ENCODE measurements at places on chromosomes 6 and 20. TPM values are rescaled to one million over a fixed set of nuclear protein-coding genes. Genes with fewer than 3 reads are reported as not detected.

DNA sequence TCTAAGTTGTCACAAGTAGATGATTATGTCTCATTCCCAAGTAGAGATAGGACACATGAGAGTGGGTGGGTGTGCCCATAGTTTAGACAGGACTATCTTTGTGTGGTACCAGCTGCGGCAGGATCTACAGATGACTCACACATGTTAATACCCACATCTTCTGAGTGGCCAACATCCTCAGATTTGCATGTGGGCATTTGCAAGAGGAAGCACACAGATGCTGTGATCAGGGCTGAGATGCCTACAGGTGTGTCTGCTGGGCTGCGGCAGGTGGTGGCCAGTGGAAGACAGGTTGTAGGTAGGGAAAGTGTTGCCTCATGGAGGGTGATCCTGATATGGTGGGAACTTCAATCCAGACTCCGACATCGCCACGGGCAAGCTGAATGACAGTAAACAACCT lies 50.8 kb downstream of the UTRN start:
- peak; percentile 89 for DNase-seq

The GTF3C6 gene
- total RNA-seq, result 105 TPM

The VSTM2L gene
- total RNA-seq, result 0.27 TPM

The APCDD1L gene
- total RNA-seq, result 0.27 TPM
